Right atrium auricular region (tissue), 2 donors: ENCODE measurements at places on chromosomes 12 and 14.

- DNase-seq = no peak
Observed at GRCh38 chr14:31965735-31966598, 111.1 kb upstream of the ARHGAP5 start.

- DNase-seq = no peak
Observed at GRCh38 chr12:77133566-77133965, 68.2 kb upstream of the E2F7 start.

DNA sequence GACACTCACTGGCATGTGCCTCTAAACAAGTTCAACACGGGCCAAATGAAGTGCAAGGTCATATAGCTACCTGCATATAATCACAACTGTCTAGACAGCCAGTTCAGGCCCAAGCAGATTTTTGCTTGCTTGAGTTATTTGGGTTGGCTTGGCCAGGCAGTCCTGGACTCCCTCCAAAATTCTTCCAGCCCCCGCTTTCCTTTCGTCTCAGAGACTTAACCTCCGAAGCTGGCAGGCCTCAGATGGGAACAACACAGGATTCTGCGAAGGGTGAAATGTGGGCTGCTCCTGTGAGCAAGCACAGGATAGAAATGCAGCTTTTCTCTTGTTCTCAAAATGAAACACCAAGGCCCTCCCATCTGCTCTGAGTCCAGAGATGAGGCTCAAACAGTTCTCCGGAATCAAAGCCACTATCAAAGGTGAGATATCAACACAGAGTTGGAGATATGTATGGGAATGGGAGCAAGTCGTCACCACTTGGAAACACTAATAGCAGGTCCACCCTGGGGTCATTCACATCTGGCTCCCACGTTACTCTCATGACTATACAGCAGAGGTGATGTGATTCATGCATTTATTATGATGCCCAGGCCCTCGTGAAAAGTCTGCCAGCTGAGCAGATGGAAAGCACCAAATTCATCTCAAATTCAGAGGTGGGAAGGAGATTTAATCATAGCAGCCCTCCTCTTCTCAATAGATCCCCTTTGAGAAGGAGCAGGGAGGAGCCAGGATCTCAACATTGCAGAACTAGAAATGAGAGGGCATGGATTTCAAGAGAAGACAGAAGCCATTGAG, 389.8 kb downstream of the NUAK1 start:
- DNase-seq = peak; percentile 60

DNA sequence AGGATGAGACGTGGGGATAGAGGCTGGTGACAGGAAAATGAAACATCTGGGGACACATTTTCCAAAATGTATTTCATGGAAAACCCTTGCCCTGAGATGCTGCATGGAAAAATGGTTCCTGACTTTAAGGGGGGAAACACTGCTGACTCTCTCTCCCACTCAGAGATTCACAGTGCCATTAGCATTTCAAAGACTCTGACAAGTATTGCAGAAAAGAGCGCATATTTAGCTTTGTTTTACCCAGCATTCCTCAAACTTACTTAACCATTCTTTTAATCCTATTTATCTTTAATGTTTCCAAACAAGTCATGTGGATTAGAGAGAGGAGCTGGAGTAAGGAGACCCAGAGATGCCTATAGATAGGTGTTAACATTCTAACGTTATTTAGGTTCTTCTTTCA, 141.8 kb upstream of the DYRK2 start:
- no peak for DNase-seq

- DNase-seq = no peak
Observed at GRCh38 chr12:27388650-27389049, 56.0 kb downstream of the BMAL2 start.

DNA sequence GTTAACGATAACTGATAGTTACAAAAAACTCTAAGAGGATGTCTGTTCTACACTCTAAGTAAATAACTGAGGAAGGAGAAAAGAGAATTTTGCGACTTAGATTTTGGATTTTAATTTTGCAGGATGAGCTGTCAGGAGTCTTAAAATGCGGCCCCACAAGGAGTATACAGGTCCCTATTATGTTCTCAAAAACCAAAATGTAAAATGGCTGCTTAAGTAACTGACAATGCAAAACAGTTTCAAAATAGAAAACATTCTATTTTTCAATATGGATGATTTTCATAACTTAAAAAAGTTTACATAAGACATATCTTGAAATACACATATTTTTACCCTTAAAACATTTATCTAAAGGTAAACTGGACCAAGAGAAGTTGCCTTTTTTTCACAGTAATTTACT, 2.6 kb downstream of the CD69 start:
- DNase-seq = no peak

DNA sequence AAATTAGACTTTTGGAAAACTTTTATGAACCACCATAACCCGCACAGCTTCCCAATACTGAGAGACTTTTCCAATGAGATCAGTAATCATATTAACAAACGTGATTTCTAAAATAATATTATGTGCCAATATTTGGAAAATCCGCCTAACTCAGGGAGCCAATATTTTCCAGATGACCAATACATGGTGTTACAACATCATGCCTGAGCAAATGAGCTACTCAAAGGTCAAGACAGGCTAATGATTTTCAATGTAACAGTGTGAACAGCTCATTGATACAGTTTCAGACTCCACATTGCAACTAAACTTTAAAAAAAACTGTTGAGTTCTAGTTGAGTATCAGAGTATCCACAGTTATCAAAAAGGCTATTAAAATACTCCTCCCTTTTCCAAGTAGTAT, 46.8 kb downstream of the RNF34 start:
- DNase-seq = no peak

DNA sequence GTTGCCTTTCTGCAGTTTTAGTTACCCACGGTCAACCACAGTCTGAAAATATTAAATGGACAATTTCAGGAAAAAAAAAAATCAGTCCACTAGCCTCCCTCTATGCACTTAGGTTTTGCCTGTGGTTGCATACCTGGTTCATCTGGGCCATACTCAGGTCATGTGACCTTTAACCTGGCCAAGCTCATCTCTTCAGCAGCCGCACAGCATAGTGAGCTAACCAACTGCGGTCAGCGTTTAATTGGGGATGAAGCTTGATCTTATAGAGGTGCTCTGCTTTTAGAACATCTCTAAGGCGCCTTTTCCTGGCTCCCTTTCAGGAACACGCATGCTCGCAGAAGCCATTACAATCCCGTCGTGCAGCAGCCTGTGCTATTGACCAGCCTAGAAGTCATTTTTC, 177.2 kb upstream of the HMGA2 start:
- no peak for DNase-seq

DNA sequence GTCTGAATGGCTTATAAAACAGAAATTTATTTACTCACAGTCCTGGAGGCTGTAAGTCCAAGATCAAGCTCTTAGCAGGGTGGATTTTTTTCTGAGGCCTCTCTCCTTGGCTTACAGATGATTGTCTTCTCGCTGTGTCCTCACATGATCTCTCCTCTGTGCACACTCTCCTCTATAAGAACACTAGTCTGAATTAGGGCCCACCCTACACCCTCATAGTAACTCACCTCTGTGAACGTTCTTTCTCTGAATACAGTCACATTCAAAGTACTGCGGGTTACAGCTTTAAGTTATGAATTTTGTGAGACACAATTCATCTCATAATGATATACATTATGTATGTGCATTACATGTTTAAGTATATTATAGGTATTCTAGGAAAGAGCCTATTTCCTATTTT, 135.7 kb upstream of the ATXN7L3B start:
- no peak for DNase-seq

- peak; percentile 63 for DNase-seq
Observed at GRCh38 chr12:64608901-64609535, 1.3 kb upstream of the RASSF3 start.

DNA sequence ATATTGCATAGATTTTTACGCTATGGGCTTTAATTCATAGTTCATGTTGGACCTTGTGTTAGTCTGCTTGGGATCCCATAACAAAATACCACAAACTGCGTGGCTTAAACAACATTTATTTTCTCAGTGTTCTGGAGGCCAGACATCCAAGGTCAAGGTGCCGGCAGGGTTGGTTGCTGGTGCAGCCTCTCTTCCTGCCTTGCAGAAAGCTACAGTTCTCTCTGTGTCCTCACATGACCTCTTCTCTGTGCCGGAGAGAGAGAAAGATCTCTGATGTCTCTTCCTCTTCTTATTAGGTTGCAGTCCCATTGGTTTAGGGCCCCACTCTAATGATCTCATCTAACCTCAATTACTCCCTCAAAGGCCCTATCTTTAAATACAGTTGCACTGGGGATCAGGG, 170.5 kb downstream of the IPO8 start:
- DNase-seq = no peak

DNA sequence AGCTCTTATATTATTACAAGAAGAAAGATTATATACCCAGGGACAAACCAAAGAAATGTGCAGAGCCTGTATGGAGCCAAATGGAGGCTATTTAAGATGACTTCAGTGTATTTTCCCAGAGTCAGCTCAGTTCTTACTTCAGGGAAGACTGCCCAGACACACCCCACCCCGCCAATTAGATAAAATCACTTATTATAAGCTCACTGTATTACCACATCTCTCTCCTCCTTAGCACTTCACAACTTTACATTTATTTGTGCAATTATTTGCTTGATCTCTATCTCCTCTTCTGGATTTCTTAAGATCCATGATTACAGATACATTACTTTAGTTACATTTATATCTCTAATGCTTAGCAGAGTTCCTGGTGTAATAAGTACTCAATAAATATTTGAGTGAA, 24.7 kb upstream of the WDR89 start:
- DNase-seq = no peak

DNA sequence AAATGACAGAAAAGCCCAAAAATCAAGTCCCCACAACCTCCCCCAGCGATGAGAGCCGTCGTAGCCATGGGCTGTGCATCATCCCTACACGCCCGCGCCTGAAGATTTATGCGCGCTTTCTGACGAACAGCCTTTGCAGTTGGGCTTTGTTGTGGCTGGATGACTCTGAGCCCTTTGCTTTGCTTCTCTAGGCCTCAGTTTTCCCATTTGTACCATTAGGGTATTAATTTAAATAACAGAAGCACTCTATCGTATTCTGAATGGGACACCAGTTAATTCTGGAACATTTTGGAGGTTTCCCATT, 24.2 kb downstream of the SFSWAP start:
- DNase-seq = no peak

DNA sequence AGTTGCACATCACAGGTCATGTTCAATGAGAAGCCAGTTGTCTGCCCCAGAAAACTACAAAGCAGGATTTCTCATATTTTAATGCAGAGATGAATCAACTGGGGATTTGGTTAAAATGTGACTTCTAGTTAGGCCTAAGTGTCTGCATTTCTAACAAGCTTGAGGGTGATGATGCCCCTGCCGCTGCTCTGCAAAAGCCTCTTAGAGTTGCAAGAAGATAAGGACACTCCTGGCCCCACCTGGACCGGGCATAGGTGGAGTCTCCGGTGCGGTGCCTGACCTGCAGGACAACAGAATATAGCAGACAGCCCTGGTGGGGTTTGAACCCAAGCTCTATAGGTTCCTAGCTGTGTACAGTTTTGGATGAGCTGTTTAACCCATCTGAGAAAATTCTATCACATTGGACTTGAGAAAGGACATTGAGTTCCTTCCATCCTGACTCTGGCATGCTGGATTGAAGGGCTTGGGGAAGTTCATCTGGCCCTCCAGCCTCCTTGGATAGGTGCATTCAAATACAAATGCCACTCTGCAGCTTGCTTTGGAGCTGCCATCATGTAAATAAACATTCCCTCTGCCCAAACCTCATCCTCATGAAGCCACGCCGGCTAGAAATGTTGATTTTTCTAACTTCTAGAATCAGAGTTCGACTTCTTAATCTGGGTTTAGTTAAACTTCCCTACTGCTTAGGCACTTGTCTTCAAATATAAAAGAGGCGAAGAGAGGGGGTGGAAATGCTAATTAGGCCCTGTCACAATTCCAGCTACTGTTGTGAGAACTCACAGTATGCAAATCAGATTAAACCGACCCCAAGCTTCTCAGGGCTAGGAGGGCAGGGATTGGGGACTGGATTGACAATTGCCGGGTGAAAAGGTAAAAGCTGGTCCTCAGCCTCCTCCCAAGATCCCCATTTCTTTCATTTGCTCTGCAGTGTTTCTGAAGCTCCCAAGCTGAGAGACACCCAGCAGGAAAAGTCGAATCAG, 1225.6 kb downstream of the VRK1 start:
- no peak for DNase-seq

DNA sequence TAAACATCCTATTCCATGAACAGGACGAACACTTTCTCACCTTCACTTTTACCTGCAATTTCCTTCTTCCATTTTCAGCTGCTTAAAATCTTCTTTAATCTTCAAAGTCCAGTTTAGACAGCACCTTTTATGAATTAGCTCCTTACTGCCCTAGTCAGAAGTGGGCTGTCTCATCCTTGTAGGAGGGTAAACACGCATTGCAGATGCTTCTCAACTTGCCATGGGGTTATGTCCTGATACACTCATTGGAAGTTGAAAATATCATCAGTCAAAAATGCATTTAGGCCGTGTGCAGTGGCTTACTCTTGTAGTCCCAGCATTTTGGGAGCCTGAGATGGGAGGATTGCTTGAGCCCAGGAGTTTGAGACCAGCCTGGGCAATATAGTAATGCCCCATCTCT, 35.2 kb downstream of the HMGA2 start:
- DNase-seq = no peak

- no peak for DNase-seq
Observed at GRCh38 chr14:58535044-58535443, 102.7 kb upstream of the DACT1 start.

DNA sequence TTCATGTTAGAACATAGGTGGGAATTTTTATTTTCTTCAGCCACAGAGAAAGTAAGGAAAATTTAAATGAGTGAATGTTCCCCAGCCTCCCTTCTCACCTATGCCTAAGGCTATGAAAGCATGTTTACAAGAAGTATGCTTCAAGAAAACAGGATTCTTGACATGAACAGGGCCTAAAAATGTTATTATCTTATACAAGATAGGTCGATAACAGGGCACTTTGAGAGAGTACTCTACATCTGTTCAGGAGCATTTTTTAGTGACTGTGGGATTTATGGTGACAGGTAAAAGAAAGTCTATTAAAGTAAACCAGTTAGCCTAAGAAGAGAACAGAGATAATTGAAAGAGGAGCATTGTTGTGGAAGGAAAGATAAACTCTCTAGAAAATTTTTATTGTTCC, 222.9 kb upstream of the DAAM1 start:
- DNase-seq = no peak

- DNase-seq = no peak
Observed at GRCh38 chr12:108381787-108382436, 42.8 kb upstream of the CMKLR1 start.

- no peak for DNase-seq
Observed at GRCh38 chr14:67137744-67138371, 51.4 kb upstream of the GARIN2 start.

DNA sequence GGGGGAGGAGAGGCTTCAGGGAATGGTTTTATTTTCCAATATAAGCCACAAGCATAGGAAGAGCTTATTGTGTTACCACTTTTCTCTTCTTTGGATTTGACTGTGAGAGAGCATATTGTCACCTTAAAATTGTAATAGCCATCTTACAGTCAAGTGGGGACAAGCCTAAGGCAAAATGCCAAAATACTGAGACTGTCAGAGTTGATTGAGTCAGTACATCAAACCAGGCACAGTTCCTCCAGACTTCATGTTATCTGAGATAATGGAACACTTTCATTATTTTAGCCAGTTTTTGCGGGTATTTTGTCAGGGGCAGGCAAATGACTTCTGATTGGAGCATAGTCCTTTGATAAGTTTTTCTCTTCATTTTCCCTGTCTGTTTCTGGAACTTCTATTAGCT, 19.5 kb upstream of the NUBPL start:
- DNase-seq = no peak
